ENCODE measurements at places on chromosomes 11 and 22.
A peak's percentile ranks its signal among the peaks of the same experiment; 100 is the strongest.

DNA sequence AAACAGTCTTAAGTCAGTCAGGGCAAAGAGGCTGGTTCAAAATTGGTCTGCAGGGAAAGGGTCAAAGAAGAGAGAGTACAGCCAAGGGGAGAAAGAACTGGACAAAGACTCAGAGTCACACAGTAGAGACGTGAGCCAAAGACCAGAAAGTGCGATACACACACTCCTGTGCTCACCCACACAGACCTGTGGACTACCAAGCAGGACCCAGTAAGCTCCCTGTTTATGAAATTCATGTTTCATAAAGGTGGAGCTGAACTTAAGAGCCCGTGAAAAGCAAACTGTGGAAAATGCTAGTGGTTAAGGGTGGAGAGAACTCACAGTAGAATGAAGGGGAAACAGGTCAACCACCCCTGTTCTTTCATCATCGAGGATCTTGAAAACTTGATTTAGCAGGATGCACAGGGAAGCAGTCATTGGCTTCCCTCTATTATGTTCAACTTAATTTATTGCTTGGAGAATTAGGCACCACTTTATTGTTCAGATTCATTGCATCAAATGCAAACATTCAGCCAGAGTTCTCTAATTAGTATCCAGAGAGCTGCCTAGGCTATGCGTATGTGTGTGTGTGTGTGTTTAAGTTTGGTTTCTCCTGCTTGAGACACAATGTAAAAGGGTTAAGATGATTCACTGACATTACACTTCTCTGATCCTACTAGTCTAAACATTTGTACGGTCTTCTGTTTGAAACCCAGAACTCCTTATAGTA, 160.9 kb upstream of the MTMR2 start:
- H3K36me3 ChIP-seq = no peaks in the 10 kb centered on the region
- no peak overlapping the region for H3K27ac ChIP-seq
- no peak overlapping the region for H3K4me3 ChIP-seq
- no peaks in the 10 kb centered on the region for H3K27me3 ChIP-seq

GRCh38 chr11:111633248-111633647, 31.0 kb downstream of the SIK2 start:
- H3K4me1 ChIP-seq = peaks cover 40% of the 10 kb centered on the region
- no peaks in the 10 kb centered on the region for H3K27me3 ChIP-seq
- no peak overlapping the region for H3K4me3 ChIP-seq
- no peak for DNase-seq
- H3K36me3 ChIP-seq = no peaks in the 10 kb centered on the region

DNA sequence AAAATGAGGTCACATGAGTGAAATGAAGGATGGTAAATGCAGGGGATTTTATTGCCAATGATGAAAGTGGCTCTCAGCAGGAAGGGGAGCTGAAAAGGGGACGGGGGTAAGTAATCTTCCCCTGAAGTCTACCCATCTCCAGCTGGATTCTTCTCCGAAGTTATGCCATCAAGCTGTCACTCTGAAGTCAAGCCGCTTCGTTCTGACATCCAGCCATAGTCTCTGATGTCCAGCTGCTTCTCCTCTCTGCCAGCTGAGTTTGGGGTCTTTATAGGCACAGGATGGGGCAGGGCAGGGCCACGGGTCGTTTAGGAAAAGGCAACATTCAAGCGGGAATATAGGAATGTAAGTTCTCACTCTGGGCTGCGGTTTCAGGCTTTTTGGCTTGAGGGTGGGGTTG, 181.9 kb upstream of the ANO3 start:
- no peaks in the 10 kb centered on the region for H3K27me3 ChIP-seq
- H3K36me3 ChIP-seq = no peaks in the 10 kb centered on the region
- H3K4me1 ChIP-seq = no peaks in the 10 kb centered on the region
- no peak overlapping the region for H3K27ac ChIP-seq
- H3K4me3 ChIP-seq = no peak overlapping the region
- DNase-seq = no peak

DNA sequence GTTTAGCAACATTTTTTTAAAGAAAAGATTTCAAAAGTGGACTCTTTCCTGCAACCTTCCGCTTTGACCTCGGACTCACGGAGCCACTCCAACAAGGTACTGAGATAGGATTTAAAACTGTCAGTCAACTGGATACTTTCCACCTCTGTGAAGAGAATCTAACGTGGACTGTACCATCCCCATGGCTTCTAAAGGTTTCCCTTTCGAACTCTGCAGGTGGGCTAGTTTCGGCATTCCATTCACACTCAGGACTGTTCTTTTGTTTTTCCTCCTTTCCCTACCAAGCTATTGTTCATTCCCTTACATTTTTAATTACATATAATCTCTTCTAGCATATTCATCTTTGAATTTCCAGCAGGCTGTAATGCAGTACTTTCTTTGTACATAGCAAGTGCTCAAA, 88.5 kb upstream of the AKIP1 start:
- DNase-seq = no peak
- H3K36me3 ChIP-seq = no peaks in the 10 kb centered on the region
- H3K4me3 ChIP-seq = no peak overlapping the region
- no peaks in the 10 kb centered on the region for H3K4me1 ChIP-seq
- no peaks in the 10 kb centered on the region for H3K27me3 ChIP-seq
- H3K27ac ChIP-seq = no peak overlapping the region

- no peaks in the 10 kb centered on the region for H3K27me3 ChIP-seq
- peak; percentile 73 for DNase-seq
- no peaks in the 10 kb centered on the region for H3K36me3 ChIP-seq
- H3K4me1 ChIP-seq = peaks cover 46% of the 10 kb centered on the region
Observed at GRCh38 chr11:76209375-76209972, 3.2 kb upstream of the WNT11 start.

- no peak for DNase-seq
- H3K27ac ChIP-seq = no peak overlapping the region
- H3K4me1 ChIP-seq = no peaks in the 10 kb centered on the region
- no peaks in the 10 kb centered on the region for H3K27me3 ChIP-seq
- no peaks in the 10 kb centered on the region for H3K36me3 ChIP-seq
Observed at GRCh38 chr11:130247319-130247718, 67.4 kb downstream of the ZBTB44 start.

GRCh38 chr11:24511511-24511910, 14.7 kb downstream of the LUZP2 start:
- H3K4me1 ChIP-seq = no peaks in the 10 kb centered on the region
- DNase-seq = no peak
- no peak overlapping the region for H3K4me3 ChIP-seq
- no peak overlapping the region for H3K27ac ChIP-seq
- H3K27me3 ChIP-seq = no peaks in the 10 kb centered on the region

- H3K27me3 ChIP-seq = no peaks in the 10 kb centered on the region
- H3K36me3 ChIP-seq = no peaks in the 10 kb centered on the region
- H3K4me1 ChIP-seq = peaks cover 45% of the 10 kb centered on the region
- H3K4me3 ChIP-seq = no peak overlapping the region
Observed at GRCh38 chr11:124865902-124866851, 945 bp downstream of the ROBO3 start.

GRCh38 chr11:122304306-122304705, 188.3 kb upstream of the BLID start:
- DNase-seq = no peak
- H3K27ac ChIP-seq = no peak overlapping the region
- H3K4me3 ChIP-seq = no peak overlapping the region
- no peaks in the 10 kb centered on the region for H3K4me1 ChIP-seq
- no peaks in the 10 kb centered on the region for H3K27me3 ChIP-seq
- no peaks in the 10 kb centered on the region for H3K36me3 ChIP-seq

DNA sequence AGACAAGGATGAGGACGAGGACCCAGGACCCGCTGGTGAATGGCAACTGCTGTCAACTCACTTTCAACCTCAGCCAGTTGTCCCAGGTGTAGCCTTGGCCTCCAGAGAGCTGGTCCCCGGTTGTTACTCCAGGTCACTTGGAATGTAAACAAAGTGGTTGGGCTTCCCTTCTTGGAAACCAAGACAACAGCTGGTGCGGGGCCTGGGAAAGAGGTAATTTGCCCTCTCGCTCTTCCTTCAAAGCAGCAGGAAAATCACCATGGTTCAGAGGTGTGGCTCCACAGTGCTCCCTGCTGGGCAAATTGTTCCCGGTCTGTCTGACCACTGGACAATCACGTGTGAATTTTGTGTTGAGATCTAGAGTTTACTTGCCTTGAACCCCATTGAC, 15.0 kb downstream of the SLC1A2 start:
- DNase-seq = peak; percentile 86
- H3K4me1 ChIP-seq = peaks cover 29% of the 10 kb centered on the region
- no peak overlapping the region for H3K4me3 ChIP-seq

DNA sequence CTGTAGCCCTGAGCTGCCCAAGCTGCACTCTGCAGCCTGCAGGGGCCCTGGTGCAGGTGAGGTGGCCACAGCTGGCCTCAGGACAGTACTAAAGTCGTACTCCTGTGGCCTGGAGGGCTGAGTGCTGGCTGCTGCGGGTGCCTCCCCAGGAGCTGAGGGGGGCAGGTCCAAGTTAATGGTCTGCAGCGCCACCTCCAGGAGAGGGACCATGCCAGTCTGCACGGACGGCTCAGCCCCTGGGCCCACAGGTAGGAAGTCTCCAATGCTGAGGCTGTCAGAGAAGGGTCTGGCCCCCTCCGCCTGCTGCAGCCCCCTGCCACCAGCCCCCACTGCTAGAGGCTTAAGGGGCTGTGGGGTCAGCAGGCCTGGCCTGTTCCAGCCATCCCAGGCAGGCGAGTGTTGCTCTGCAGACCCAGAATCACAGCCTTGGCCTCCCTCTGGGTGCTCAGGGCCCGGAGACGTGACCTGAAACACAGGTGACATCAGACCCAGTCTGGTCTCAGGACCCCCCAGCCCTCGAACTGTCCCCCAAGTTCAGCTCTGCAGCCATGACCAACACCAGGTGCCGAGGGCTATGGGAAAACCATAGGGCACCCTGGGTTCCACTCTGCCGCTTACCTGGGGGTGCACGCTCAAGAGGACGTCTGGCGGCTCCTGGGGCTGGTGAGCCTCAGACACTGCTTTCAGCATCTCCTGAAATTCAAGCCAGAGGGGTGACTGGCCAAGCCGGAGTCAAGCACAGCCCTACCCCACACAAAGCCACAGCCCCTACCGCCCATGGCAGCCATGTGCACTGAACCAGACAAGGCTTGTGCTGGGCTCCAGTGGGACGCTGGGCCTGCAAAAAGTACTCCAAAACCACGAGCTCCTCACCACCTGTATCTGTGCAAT, 20.8 kb downstream of the SELENOO start:
- peaks cover 16% of the 10 kb centered on the region for H3K36me3 ChIP-seq
- DNase-seq = no peak
- peaks cover 26% of the 10 kb centered on the region for H3K4me1 ChIP-seq
- no peak overlapping the region for H3K27ac ChIP-seq
- H3K4me3 ChIP-seq = no peak overlapping the region

GRCh38 chr11:27558401-27558800, 51.8 kb upstream of the LIN7C start:
- no peaks in the 10 kb centered on the region for H3K27me3 ChIP-seq
- no peaks in the 10 kb centered on the region for H3K4me1 ChIP-seq

All from body of pancreas (tissue), 4 donors.